ENCODE measurements at places on chromosomes 4 and X. TPM values are rescaled to one million over a fixed set of nuclear protein-coding genes. Genes with fewer than 3 reads are reported as not detected.

NOX1 gene
- total RNA-seq: not detected

GPC4 gene
- total RNA-seq: not detected

STAG2 gene
- 79.4 TPM for total RNA-seq

- no peak overlapping the region for H3K27ac ChIP-seq
- no peaks in the 10 kb centered on the region for H3K27me3 ChIP-seq
- no peak overlapping the region for H3K4me3 ChIP-seq
- no peaks in the 10 kb centered on the region for H3K4me1 ChIP-seq
- no peaks in the 10 kb centered on the region for H3K36me3 ChIP-seq
Measured at GRCh38 chrX:97074400-97074799, 190.7 kb downstream of the RPA4 start.

Measured in CD4-positive, CD25-positive, alpha-beta regulatory T cell (primary cell).